ENCODE measurements at places on chromosomes 2 and 18.

DNA sequence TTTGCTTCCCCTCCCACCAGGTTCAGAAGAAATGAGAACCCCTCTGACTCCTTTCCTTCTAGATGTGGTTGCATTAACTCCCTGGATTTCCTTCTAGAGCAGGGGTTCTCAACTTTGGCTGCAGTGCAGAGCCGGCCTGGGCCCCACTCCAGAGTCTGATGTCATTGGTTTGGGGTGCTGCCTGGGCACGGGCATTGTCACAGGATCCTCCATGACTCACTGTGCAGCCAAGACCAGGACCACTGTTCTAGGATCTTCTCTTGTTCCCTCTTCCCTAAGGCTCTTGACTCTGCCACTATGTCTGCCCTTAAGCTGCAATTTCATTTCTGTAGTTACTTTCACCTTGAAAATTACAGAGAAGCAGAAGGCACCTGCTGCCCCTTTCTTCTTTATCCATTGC lies 31.8 kb downstream of the TBC1D8 start:
- DNase-seq, result no peak

DNA sequence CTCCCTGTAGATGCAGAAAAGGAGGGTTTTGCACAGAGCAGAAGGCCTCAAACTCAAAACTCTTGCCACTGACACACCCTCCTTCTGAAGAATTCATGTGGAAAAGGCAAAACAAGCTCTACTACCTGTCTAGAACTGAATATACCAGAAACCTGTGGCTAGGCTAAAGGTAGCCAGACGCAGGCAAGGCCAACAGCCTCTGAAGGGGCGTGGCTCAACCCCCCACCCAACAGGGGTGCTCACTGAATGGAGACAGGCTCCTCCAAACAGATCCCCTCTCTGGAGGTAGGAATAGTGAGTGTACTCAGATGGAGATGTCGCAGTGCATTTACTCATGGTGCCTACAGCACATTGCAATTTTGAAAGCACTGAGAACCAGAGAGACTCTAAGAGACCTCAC lies 3.0 kb upstream of the STK17B start:
- DNase-seq, result no peak

DNA sequence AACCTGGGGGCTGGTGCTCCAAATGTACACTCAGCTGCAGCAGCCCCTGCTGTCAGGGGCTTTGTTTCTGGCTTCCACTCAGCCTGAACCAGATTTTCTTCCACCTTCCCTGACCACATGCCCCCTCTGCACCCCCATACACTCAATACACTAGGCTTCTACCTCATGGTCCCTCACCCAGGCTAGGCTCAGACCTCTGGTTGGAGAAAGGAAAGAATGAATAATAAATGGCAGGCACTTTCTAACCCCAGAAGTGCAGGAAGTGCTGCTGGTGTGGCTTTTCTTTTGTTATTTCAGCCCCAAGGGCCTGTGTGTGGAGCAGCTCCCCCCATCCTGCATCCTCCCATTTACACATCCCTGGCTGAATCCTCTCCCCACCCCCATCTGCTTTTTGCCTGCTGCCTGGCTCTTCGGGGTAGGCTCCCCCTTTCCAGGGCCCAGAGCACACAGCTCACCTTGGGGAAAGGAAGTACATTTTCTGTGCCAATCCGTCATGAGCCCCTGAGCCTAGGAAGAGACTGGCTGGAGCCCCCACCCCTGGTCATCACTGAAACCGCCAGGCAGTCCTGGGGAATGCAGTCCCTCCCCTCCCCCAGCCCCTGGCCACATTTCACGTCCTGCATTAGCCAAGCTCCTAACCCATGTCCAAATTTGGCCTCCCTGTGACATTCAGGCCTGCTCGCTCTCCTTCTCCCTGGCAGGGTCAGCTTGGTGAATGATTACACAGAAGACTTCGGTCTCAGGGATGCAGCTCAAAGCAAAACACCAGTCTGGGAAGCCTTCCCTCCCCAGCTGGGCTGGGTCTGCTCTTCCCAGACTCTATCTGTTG lies 2.6 kb downstream of the DYSF start:
- no peak for DNase-seq

DNA sequence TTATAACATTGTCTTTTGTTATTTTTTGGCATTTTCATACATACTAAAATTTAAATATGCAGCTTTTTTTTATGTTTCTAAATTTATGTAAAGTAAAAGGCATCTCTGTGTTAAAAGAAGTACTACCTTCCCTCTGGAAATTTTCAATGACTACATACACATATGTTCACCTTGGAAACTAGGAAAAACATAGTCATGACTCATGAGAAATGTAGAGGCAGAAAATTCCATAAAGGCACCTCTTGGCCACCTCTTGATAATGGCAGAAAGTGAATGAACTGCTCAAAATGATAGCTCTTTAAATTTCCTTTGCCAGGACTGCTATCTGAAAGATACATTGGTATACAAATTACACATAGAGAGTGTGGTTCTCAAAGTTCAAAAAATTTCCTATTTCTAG lies 889.1 kb upstream of the ZEB2 start:
- no peak for DNase-seq

DNA sequence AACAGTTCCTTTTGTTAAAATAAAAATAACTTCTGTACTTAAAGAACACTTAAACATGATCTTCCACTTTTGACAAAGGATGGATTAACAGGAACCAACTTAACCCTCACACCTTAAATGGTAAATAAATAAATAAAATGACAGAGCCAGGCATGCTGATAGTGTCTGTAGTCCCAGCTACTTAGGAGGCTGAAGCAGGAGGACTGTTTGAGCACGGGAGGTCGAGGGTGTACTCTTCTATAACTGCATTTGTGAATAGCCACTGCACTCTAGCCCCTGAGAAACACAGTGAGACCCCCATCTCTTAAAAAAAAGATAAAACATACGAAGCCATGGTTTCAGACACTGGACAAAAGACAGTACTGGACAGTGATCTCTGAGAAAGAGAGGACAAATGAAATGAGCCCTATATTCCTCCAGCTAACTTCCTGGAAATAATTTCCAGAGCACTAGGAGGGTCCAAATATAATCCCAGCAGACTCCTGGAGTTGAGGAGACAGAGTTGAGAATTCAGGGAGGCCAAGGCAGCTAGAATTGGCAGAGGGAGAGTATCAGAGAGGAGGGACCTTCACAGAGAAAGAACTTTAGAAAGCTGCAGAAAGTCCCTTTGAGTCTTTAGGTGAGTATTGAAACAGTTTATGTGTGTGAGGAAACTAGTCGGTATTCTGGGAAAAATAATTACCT lies 17.4 kb downstream of the PPP4R1 start:
- no peak for DNase-seq

Data from SW480 (cell line).